ENCODE measurements at places on chromosomes 5 and 9. TPM values are rescaled to one million over a fixed set of nuclear protein-coding genes. Genes with fewer than 3 reads are reported as not detected.

- DNase-seq, result no peak
Observed at GRCh38 chr9:33684831-33685230, 110.5 kb upstream of the PRSS3 start.

DNA sequence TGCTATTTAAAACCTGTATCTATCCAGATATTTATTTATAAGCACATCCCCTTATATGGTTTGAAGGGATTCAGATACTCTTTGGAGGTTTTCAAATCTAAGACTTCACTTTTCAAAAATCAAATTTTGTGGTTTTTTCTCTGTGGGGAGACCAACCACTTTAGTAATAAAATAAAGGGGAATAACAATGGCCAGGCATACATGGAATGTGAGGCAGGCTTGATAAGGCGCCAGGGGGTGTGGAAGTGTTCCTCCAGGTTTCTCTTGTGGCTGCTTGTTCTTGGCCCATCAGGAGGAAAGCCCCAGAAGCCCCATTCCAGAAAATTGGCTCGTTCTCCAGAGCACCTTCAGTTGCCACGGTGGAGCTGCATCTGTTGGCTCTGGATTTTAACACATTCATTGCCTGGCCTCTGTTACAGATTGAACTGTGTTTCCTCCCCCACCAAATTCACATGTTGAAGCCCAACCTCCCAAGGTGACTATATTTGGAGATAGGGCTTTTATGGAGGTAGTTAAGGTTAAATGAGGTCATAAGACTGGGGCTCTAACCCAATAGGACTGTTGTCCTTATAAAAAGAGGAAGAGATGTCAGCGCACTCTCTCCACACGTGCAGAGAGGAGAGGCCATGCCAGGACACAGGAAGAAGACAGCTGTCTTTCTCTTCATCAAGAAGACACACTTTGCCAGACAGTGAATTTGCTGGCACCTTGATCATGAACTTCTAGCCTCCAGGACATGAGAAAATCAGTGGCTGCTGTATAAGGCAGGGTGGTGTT, 195.9 kb downstream of the TMEM38B start:
- no peak for DNase-seq

DNA sequence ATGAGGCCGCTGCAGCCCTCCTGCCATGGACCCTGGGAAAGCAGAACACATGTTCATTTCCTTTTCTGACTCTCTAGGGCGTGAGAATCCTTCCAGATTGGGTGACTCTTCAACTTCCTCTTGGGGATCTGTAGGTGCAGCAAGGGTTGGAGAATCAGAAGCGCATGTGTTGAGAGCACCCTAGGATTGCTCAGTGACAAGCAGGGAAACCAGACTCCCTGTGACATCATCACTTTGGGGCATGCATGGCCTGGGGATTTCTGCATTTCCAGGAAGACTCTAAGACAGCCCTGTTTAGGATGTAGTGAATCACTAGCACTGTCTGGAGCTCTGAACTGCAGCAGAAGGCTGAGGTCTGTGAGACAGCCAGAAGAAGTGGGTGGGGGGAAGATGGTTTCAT, 15.1 kb upstream of the LCP2 start:
- no peak for DNase-seq

GRCh38 chr9:69317081-69317480, 7.9 kb upstream of the ENTREP1 start:
- DNase-seq, result no peak

- DNase-seq, result no peak
Observed at GRCh38 chr5:149614034-149614907, 33.0 kb downstream of the ARHGEF37 start.

DNA sequence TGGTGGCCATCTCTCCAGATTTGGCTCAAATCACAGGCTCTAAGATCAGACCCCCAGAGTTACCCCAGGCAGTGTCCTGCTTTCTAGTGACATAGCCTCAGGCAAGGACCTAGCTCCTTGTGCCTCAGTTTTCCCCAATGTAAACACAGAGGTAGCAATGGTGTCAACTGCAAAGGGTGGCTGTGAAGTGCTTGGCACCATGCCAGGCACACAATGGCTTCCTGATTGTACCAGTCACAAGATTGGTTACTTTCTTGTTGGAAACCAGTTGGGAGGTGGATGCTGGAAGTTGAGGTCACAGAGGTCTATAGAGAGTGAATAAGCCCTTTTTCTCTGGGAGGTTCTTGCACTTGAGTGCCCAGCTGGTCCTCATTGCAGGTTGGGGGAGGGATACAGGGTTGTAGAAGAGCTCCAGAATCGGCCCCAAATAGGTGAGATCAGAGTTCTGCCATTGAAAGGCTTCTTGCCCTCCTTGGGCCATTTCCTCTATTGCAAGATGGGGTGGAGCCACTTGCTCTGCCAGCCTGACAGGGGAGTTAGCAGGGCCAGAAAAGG, 2.3 kb downstream of the STKLD1 start:
- DNase-seq, result no peak

- no peak for DNase-seq
Observed at GRCh38 chr5:16975950-16976624, 40.0 kb upstream of the MYO10 start.

The ASPN gene
- total RNA-seq, result 14.3 TPM

The MAMDC4 gene
- total RNA-seq, result 3.9 TPM

The FOXD4 gene
- total RNA-seq, result 0.46 TPM

The ANKRD33B gene
- 8.5 TPM for total RNA-seq
